ENCODE measurements at places on chromosomes 16 and 17.

DNA sequence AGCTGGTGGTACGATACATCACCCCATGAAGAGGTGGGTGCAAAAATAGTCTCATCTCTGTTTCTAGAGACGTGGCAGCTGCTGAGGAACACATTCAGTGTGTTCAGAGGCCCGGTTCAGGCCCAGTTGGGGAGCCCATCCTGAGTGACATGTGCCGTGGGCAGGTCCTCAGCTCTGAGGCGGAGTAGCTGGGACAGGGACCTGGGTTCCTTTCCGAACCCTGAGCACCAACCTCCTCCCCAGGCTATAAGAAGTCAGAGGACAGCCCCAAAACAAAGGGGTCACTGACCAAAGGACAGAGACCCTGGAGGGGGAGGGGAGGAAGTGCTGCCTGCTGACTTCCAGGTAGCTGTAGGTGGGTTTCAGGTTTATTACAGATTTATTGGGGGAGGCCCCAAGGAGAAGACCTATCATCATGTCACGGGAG lies 5.1 kb downstream of the LDHD start:
- no peak for DNase-seq

DNA sequence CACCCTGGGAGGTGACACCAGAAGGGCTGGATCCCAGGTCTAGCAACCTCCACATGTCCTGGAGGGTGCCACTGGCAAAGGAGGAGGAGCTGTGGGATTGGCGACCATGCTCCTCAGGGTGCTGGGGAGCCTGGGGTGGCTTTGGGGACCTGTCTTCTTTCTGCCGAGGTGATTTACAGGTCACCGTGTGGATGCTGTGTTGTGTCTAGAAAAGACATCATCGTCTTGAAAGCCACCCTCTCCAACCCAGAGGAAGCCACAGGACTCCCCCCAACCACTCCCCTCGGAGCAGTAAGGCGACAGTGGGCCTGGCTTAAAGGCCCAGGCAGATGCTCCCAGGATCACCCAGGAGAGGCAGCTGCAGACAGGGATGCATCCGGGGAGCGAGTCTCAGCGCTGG lies 29.7 kb upstream of the FASN start:
- DNase-seq, result no peak

DNA sequence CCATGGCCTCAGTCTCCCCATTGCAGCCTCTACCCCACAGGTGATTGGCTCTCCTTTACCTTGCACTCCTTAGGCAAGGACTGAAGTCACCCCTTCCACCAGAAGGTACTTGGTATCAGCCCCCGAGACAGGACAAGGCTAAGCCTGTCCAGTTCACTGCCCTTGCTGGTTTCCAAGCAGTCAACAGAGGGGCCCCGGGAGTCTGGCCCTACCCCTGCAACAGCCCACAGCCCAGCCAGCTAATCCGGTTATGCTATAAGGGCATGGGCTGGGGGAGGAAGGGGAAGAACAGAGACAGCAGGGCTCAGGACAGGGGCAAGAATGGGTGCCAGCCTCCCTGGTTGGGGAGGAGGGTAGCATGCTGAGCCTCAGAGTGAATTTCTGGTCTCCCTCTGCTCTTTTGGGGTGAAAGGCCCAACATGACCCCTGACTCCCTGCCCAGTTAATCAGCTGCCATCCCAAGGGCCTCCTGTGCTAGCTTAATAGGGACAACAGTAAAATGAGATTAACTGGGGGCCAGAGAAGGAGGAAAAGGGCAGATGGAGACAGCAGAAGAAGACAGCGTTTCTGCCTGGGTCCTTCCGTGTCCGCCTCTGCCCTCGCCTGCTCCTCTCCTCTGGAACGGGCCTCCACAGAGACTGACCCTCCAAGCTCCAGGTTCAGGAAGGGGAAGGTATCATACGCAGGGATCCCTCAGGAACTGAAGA lies 10.7 kb downstream of the DLG4 start:
- DNase-seq, result no peak

DNA sequence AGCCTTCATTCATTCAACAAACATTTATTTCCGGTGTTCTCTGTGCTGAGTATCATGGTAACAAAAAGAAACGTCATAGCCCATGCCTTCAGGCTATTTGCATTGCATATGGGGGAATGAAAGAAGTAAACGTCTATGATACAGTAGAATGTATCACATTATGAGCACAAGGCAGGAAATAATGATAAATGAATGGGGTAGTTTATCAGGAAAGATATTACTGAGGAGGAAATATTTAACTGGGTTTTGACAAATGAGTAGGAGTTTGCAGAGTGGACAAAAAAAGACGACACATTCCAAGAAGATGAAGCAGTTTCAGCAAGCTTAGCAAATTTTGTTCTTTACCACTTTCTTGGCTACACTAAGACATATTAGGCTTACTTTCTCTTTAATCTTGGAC lies 1.3 kb upstream of the KRTAP4-7 start:
- DNase-seq, result no peak

- DNase-seq, result no peak
These were observed 18.2 kb downstream of the MPP3 start for GRCh38 chr17:43814714-43815113.

GRCh38 chr16:3654249-3654991 lies at the start of gene DNASE1:
TSS of gene DNASE1 (plus strand) at chr16:3654691. CDS start at chr16:3655374, 683 bp downstream.
- peak; percentile 51 for DNase-seq

DNA sequence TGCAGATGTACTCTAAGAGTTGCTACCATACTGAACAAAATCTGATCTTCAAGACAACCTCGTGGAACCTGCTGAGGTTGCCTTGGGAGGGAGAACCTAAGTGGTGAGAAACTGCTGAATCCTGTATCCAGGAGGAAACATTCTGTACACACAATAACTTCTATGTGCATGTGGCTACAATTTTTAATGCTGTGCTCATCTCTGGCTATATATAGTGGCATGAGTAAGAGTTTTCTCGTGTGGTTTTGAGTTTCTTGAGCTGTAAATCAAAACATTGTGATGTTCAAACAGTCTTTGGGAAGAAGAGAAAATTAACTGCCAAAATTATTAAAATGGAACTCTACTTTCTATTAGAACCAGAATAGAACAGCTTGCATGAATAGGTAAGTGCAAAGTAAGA lies 206.8 kb downstream of the CA10 start:
- no peak for DNase-seq

DNA sequence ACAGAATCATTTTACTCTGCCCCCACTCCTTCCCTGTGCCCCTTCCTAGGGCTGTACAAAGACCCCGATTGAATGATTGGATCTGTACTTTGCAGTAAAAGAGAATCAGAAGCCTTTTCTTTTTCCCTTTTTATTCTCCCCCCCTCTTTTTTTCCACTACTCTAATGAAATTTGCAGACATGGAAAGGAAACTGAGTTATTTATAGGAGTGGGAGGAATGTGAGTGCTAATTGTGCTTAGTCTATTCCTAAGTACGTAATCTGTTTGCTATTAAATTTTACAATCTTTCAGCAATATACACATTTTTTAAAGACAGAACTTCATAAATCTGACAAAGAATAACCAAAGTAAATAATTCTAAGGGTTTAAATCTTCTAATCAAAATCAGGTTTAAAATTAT lies 314.3 kb downstream of the MAP2K6 start:
- no peak for DNase-seq

GRCh38 chr17:29628644-29629043 lies 5.9 kb upstream of the CORO6 start:
- DNase-seq, result no peak

- peak; percentile 63 for DNase-seq
These were observed 3.5 kb upstream of the RPL13 start for GRCh38 chr16:89556750-89557689.

- no peak for DNase-seq
These were observed 1.4 kb downstream of the ALDOA start for GRCh38 chr16:30066761-30067583.

GRCh38 chr17:44363613-44364159 lies at the start of gene FAM171A2:
TSS of gene FAM171A2 (minus strand) at chr17:44363853. CDS start at chr17:44363714, 139 bp downstream.
- DNase-seq, result no peak

DNA sequence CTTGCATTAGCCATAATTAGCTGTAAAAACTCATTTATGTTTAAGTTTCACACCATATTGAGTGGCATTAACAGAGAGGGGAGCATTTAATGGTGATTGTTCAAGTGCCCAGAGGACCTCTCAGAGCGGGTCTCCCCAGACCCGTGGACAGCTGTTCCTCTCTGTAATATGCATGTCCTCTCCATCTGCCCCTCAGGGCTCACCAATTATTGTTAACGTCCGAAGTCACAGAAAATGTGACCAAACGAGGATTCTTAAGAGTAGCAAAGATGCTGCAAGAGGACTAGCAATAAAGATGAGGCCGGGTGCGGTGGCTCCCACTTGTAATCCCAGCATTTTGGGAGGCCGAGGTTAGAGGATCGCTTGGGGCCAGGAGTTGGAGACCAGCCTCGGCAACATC lies 130.2 kb downstream of the CPPED1 start:
- no peak for DNase-seq

GRCh38 chr17:16407911-16408588 lies 7.3 kb upstream of the TRPV2 start:
- DNase-seq, result no peak

- DNase-seq, result no peak
These were observed 76.2 kb upstream of the TMEM97 start for GRCh38 chr17:28242791-28243190.

GRCh38 chr17:59680314-59680713 lies 26.9 kb downstream of the PTRH2 start:
- DNase-seq, result no peak

- DNase-seq, result no peak
These were observed 662.0 kb downstream of the CDH11 start for GRCh38 chr16:64459821-64460220.

DNA sequence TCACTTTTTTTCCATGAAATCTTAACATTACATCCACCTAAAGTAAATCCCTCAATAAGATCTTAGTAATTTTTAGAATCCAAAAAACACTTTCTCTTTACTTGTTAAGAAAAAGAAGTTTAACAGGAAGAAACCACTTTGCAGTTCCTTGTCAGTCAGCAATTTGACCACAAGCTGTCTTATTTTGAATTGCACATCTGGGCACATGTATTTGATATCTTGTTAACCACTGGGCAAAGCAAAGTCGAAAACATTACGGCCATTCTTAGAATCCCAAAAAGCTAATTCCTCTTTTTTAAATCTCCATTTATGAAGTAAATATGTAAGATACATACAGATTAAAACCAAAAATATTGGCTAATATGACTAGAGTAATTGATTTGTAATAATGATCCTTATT lies 1.1 kb downstream of the ABCA10 start:
- DNase-seq, result no peak

GRCh38 chr17:29557085-29557738 lies 9.6 kb downstream of the ABHD15 start:
- no peak for DNase-seq

GRCh38 chr17:43875476-43876147 lies 28.6 kb downstream of the CD300LG start:
- no peak for DNase-seq

DNA sequence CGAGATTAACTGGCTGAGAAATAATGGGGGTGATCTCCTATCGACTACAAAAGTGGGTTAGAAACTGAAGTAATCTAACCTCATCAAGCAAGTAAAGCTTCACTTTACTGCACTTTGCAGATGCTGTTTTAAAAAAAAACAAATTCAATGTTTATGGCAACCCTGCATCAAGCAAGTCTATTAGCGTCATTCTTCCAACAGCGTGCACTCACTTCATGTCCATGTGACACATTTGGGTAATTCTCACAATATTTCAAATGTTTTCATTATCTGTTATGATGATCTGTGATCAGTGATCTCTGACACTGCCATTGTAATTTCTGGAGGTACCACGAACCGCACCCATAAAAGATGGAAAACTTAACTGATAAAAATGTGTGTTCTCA lies 70.8 kb downstream of the KANSL1 start:
- DNase-seq, result no peak

GRCh38 chr16:61547626-61548025 lies 488.6 kb downstream of the CDH8 start:
- no peak for DNase-seq

DNA sequence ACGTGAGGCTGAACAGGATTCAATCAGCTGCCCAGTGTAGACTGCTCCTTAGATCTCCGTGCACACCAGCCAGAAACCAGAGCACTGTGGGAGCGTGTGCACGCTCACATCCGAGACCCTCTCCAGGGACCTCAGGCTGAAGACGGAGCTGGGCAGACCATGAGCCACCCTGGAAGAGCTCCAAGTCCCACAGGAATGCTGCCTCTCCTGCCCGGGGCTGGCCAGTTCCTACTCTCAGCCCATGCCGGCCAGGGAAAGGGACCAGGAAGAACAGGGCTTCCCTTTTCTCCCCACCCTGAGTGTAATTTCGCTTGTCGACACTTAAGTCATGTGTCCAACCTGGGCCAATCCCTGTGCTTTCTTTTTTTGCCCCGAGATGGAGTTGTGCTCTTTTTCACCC lies 6.9 kb downstream of the ALYREF start:
- DNase-seq, result no peak

- DNase-seq, result no peak
These were observed 82.6 kb downstream of the NDEL1 start for GRCh38 chr17:8518326-8518725.

DNA sequence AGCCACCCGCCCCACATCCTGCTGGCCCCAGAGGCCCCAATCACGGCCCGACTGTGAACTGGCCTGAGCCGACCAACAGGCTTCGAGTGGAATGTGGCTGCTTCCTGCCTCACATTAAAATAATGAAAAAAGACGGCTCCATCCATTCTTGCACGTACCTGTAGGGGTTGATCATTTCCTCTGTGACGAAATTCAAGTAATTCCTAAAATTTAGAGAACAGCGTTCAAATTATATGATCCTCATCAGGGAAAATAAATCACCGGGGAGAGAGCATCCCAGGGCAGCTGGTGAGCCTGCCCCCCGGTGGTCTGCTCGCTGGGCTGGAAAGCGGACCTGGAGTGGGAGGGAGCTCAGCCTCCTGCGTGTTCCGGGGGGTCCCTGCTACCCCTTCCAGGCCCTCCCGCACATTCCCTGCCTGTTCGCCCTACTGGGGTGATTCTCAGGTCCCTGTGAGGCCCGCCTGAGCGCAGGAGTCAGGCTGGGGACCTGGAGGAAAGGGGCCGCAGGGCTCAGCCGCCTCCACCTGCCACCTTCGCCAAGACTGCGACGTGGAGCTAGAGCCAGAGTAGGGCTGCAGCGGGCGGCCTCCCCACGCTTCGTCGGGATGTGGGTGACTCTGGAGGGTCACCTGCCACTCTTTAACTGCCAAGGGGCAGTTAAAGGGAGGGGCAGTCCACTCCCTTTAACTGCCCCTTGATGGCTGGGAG lies 28.9 kb downstream of the SLC7A5 start:
- DNase-seq, result no peak

GRCh38 chr17:29973005-29973404 lies 31.6 kb downstream of the EFCAB5 start:
- no peak for DNase-seq

- no peak for DNase-seq
These were observed 46.0 kb upstream of the MMP2 start for GRCh38 chr16:55433030-55433429.

GRCh38 chr17:64051153-64051552 lies 30.7 kb upstream of the ICAM2 start:
- no peak for DNase-seq

Data from stimulated activated CD4-positive, alpha-beta T cell treated with anti-CD3 and anti-CD28 coated beads, Interleukin-12 subunit alpha, Interleukin-12 subunit beta, amount 100 ng/mL, for 24 hours (primary cell).